ENCODE measurements at places on chromosomes 2 and 18.

GRCh38 chr2:28979576-28980366, 1.3 kb upstream of the TOGARAM2 start:
- no peak for ATAC-seq

- no peak for ATAC-seq
These were observed 67.1 kb upstream of the DSG1 start for GRCh38 chr18:31250902-31251301.

DNA sequence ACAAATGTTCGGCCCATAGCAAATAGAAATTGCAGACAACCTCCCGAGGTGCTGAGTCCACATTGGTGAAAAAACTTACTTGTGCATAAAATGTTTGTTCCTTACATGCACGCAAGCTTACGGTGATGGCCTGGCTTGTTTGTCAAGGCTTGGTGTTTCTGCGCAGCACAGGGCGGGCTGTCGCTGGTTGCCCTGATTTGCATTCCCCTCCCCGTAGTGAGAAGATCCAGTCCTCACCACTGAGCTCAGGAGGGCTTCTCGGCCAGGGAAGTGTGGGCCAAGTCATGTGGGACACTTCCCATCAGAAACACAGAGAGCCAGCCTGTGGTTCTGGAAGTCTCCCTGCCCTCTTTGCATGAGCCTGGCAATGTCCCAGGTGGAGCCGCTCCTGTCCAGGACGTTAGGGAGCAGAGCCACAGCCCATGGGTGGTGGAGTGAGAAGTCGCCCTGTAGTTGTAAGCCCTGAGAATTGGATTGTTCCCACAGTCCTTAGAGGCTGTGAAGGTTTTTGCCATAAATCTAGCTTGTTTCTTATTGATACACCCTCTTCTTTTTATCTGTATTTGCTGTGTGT, 152.7 kb downstream of the TWIST2 start:
- no peak for ATAC-seq

- no peak for ATAC-seq
These were observed 118.4 kb upstream of the HAAO start for GRCh38 chr2:42910645-42911405.

DNA sequence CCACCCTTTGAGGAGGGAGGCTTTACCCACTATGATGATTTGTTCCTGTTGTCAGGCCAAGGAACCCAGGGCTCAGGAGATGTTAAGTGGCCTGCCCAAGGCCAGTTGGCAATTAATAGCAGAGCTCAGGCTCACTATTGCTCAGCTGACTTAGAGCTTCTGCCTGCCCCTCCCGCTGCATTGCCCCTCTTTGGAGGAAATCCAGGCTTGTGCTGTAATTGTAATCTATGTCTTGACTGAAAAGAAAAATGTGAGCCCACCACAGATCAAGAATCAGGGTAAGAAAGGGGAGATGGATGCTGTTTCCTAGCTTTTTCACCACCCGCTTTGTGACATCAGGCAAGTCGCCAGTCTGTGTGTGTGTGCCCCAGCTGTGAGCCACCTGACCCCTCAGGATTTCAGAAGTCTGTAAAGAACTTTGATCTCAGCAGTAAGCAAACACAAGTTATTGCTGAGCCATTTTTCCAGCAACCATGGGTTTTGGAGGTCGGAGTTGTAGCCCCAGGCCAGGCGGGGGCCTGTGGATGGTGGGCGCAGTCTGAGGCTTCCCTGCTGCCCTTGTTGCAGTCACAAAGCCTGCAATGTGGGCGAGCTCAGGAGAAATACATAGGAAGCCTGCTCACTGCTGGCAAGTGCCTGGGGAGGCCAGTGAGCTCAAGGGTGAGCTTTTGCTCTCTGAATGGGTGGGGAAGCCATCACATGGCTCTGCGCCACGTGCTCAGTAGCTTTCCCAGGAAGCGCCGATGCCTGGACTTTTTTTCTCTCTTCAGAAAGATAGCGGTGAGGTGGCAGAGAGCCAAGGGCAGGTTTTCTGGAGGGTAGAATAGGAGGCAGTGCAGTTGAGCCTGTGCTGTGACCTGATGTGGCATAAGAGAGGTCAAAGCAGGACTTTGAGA, 6.1 kb downstream of the CABLES1 start:
- ATAC-seq: peak; percentile 66

- ATAC-seq: no peak
These were observed 127.2 kb downstream of the OSBPL1A start for GRCh38 chr18:24270358-24270936.

DNA sequence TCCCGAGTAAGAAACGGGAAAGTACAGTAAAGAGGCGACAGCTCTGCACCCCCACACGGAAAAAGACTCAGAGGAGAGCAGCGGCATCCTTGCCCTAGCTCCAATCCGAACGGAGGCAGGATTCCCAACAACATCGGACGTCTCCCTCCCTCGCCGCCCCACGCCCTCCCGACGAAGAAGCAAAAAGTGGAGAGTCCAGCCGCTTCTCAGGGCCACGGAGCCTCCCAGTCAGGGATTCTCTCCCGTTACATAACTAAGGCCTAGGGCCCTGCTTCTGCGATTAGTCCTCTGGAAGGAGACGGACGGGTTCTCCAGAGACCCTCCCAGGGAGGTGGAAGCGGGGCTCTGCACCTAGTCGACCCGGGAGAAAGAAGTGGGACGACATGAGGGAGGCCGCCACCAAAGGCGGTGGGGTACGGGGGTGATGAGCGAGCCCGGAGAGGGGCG, 587 bp downstream of the SUMO1 start:
- peak; percentile 36 for ATAC-seq

DNA sequence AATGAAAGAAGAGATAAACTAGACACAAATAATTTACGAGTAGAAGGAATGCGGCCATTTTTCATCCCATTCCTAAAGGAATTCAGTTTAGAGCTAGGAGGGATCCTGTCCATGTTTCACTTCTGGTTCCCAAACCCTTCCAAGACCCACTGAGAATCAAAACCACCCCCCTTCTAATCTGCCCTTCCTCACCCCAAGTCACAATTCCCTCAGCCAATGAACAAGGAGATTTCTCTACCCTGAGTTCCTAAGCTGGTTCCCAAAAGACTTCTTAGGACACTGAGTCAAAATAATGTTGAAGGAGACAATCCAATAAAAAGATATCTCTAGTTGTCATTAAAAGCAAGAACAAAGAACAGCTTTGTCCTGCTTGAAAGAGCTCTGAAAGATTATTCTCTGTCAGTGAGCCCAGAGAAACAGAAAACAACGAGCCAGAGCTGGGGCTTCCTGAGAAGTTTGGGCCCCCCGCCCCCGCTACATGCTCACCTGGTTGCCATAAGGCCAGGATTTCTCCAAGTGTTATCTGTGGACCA, 45.7 kb downstream of the STK39 start:
- ATAC-seq: no peak

GRCh38 chr2:152243761-152244640, 68.4 kb upstream of the STAM2 start:
- ATAC-seq: no peak

- no peak for ATAC-seq
These were observed 28.3 kb downstream of the KIF5C start for GRCh38 chr2:148903294-148903693.

GRCh38 chr2:45406621-45407020, 204.4 kb downstream of the SRBD1 start:
- no peak for ATAC-seq

DNA sequence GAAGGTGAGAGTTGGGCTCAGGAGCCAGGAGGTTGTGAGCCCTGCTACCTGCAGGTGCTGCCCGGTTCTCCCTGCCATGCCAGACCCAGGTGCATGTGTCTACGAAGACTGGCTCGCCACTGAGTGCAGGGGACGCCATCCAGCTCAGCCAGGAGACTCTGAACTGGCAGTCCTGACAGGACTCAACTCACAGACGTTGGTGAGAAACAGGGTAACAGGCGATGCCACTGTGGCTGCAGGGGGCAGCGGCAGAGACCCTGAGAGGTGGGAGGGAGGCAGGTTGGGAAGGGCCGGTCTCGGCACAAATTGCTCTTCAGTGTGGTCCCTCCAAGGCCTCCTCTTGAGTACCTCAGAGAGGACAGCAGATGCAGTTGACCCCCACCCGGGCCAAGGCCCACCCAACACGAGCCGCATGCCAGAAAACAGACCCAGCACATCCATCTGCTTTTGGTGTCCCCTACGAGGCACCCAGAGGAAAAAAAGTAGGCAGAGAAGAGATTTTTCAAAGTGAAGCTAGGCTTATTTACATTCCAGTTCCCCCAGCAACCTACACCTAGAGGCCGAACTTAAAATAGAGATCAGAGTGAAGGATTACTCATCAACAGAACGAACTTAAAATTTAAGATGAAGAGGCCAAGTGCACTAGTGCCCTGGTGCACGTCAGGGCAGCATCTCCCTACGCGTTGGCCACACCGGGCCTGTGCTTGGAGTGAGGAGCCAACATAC, 184.8 kb downstream of the SEPTIN10 start:
- no peak for ATAC-seq

- ATAC-seq: no peak
These were observed 12.0 kb downstream of the SRD5A2 start for GRCh38 chr2:31568585-31569201.

DNA sequence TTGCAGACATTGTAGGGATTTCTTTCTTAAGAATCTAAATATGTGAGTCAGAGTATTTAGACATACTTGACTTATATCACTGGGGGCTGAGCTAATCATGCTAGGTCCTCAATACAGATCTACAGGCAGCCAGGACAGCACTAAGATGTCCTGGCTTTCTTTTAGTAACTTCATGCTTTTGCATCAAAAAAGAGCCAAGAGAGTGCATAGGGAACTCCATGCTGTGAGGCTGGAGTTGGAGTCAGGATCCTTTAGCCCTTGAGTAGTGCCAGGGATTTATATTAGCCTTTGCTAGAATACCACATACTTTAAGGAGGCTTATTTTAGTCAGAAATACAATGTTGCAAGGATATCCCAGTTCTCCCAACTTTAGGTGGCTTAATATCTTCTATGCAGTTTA, 289.7 kb downstream of the CCDC85A start:
- no peak for ATAC-seq

- no peak for ATAC-seq
These were observed 8.2 kb upstream of the GBX2 start for GRCh38 chr2:236176417-236176816.

DNA sequence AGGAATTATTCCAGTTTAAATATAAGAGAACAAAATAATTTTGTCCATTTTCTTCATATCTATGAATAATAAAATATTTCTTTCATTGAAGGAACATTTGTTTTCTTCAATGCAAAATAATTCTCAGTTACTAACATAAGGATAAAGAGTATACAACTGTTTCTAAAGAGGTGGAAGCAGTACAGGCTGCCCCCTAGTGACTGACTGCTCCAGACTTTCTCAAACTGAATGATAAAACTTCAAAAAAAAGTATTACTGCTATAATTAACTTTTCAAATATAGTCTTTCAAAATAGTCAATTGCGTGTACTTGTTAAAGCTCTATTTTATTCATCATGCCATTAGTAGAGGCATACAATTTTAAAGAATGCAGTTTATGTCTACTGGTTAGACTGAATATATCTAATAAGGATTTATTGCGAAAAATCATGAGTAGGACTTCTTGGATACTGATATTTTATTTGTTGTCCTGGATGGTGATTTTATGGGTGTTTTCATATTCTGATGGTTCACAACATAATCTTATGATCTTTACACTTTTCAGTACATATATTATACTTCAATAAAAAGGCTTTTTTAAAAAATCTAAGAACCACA, 100.1 kb downstream of the WDPCP start:
- no peak for ATAC-seq

GRCh38 chr2:112159454-112159921, 21.3 kb downstream of the FBLN7 start:
- ATAC-seq: peak; percentile 41

- ATAC-seq: peak; percentile 63
These were observed 463.2 kb downstream of the CDH2 start for GRCh38 chr18:27713738-27714095.

DNA sequence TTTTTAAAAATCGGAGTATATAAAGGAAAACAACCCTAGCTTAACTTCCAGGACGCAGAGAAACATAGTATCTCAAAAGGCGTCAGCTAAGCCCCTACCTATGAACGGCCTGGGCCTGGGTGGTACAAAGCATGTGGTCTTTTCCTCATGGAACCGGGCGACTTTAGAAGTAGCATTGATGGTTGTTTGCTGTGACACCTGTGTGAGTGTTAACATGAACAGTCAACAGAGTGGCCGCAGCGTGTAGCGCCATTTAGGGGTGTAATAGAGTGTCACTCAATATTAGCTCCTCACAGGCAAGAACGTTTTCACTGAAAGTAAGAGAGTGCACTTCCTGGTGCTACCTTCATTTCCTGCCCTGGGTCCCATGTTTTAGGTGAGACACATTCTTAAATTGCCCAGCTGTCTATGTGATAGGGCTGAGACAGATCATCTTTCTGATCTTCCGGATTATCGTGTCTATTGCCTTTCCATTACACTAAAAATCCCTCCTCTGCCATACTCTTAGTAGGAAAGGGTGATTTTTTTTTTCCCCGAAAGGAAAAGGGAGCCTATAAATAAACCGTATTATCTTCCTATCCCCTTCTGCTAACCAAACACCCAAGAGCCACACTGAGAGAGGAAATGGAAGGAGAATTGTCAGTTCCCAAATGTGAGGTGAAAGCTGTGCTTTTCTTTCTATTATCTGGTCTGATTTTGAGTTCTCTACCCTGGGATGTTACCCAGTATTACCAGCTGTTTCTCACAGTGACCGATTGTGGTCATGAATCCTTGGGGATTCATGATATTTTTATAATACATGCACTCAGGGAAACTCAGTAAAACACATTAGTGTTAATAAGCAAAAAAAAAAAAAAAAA, 1.3 kb downstream of the GORASP2 start:
- no peak for ATAC-seq

GRCh38 chr18:2312440-2312839, 258.9 kb downstream of the METTL4 start:
- no peak for ATAC-seq

- no peak for ATAC-seq
These were observed 19.7 kb downstream of the CFAP65 start for GRCh38 chr2:219021591-219021990.

DNA sequence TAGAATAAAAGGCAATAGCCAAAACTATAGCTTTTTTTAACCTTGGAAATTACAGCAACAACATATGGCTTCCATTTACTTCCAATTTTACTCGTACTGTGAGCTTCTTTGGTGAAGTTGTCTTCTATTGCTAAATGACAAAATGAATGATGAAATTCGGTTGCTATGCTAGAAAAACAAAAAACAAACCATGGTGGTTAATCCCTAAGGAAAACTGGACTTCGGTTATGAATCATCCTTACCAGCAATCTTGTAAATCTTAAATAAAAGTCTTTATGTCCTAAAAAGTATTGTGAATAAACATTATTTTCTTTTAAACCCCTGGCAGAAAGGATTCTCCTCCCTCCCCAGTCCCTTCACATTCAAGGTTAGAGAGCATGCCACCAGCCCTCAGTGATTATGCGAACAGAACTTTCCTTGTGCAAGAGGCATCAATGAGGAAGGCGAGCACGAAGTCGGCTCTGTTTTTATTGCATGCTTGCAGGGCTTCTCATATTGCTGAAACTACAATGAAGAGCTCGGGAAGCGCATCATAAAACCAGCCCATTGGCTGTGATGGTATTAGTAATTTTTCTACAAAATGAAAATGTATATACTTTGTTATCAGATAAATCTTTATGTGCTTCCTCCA, 62.9 kb downstream of the ZNF521 start:
- peak; percentile 55 for ATAC-seq

- ATAC-seq: no peak
These were observed 140.1 kb downstream of the NOL4 start for GRCh38 chr18:34084635-34085034.
